ENCODE measurements at places on chromosomes 2 and 18.
A peak's percentile ranks its signal among the peaks of the same experiment; 100 is the strongest.

GRCh38 chr2:28233164-28233676 is 159.4 kb upstream of the FOSL2 start:
- no peak for DNase-seq

- no peak for DNase-seq
Measured at GRCh38 chr2:40734797-40735196, 282.9 kb upstream of the SLC8A1 start.

DNA sequence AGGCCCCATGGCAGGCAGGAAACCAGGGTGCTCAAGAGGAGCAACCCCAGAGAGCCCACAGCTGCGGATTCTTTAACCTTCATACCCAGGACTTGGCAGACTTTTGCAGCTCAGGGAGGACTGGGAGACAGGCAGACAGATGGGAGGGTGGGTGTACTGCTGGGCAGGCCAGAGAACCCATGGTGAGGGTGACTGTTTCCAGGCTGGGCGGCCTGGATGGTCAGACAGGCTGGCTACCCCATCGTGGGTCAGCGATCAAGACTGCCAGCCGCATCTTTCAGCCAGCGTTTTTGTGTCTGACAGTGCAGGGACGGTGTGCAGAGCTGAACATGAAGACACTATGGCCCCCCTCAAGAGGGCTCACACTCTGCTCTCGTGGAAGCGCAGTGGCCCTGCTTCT is 82.2 kb downstream of the MARCO start:
- DNase-seq = no peak

DNA sequence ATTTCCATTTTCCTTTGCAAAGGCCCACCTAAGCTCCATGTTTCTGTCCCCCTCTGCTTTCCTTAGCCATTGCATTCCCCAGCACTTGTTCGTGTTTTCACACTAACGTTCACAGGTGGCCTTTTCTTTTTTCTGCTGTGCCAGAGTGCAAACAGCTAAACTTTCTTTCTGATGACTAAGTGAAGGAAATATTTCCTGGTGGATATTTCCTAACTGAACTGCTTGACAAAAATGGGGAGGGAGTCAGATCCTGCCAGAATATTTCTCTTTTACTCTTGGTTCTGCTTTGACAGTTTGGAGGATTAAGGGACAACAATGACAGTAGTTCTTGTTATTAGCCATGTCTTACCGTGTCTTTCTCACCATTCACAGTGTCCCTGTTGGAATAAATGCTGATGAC is 344.0 kb downstream of the ARHGAP15 start:
- DNase-seq = no peak

- DNase-seq = no peak
Measured at GRCh38 chr2:119821266-119821665, 61.5 kb downstream of the PTPN4 start.

DNA sequence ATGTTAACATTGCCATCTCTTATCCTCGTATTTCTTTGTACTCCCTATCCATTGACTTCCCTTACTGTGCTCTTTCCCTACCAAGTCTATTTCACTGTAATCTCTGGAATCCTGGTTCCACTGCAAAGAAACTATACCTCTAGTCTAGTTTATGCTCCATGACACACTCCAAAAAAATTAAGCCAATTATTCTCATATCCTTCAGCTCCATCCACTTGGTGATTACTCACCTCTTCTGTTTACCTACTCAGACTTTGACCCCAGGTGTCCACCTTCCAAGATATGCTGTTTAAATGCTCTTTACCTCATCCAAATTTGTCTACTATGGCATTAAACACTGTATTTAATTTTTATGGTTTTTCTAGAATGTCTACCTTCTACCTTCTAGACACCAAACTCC is 137.9 kb downstream of the ATAD2B start:
- DNase-seq = no peak

DNA sequence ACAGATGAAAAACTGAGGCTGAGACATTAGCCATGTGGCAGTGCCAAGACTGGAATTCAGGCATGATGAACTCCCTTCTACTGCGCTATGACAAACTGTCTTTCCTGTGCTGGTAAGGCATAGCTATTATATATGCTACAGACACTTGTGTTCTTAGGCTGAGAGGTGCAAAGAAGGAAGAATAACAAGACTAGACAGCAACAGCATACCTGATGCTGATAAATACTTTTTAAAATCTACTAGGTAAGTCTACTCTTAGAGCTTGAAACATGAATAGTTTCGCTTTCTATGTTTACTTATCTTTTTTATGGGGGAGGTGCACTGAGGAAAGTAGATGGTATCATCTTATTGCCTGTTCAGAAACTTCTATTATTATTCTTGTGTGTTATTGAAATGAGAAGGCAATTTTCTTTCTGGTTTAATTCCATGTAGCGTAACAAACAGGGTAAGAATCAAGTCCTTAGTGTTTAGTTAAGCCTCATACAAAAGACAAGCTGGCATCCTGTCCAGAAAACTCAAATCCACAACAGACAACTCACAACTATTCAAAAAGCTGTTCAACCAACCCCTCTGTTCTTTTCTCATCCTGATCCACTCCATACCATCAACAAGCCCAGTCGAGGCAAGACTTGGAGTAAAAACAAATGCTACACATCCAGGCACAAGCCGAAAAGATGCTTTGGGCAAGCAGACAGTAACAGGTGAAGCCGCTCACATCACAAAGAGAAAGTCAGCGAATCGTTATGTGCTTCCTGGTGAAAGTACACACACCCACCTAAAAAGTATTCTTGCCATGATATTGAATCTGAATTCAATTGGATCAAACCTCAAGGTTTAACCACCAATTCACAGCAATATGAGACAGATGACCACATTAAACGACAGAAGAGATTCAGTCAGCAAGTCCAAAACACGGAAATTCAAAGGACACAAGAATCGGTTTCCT is 1.5 kb downstream of the TTC32 start:
- DNase-seq = no peak

GRCh38 chr2:211599146-211599545 is 939.5 kb downstream of the ERBB4 start:
- DNase-seq = no peak

DNA sequence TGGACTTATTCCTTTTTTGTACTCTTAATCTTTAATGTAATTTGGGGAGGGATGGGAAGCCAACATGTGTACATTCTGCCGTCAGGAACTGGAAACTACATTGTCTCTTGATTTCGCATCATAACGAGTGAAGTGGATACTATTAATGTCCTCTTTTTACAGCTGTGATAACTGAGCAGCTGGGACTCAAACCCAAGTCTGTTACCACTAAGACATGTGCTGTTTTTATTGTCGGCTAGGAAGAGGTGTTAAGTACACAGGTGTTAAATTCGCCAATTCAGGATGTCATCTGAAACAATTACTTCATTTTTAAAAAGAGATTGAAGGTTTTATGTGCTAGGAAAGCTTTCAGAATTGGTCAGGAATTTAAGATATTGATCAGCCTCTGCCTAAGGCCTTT is 6.9 kb downstream of the GMCL1 start:
- DNase-seq = no peak

DNA sequence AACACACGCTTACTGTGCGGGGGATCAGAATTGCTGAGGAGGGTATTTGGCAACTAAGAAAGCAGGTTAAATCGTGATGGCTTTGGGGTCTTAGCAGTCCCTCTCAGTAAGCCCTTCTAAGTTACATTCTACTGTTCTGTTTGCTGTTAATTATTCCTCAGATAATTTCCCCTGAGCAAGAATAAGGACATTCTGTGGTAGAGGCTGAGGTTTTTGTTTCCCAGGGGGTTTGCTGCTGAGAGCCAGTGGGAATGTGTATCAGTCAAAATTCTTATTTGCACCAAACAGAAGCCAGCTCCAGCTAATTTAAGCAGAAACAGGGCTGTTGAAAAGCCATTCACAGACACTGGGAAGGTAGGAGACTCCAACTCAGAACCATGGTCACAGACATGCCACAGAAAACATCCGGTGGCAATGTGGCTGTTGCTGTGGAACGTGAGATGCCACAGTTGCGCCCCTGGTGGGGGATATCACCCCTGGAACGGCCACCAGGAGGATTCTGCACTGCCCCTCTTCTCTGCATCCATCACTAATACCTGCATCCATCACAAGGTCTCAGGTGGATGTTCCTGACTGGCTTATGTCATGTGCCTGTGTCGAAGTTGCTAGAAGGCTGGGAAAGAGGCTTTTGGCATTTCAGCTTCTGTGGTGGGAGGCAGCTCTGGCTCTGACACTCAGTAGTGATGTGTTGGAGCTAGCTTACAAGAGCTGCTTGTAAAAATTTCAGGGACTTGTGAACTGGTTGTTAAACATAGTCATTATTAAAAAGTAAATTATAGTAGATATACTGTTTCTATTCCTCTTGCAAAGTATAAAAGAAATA is 23.2 kb downstream of the SLC4A3 start:
- no peak for DNase-seq

DNA sequence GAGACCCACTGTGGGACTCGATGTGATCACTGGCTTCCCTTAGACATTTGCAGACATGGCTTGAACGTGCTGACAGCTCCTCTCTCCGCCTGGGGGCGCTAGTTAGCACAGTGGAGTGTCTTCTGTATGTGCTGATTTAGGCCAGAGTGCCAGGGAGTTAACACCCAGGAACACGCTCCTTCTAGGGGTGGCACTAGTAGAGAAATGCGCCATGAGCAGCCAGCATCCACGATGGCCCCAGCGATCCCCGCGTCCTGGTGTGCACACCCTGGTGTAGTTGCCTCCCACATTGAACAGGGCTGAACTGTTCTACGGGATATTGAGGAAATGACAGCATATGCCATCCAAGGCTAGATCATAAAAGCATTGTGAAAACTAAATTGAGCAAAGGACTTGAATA is 11.4 kb upstream of the NMUR1 start:
- DNase-seq = no peak

DNA sequence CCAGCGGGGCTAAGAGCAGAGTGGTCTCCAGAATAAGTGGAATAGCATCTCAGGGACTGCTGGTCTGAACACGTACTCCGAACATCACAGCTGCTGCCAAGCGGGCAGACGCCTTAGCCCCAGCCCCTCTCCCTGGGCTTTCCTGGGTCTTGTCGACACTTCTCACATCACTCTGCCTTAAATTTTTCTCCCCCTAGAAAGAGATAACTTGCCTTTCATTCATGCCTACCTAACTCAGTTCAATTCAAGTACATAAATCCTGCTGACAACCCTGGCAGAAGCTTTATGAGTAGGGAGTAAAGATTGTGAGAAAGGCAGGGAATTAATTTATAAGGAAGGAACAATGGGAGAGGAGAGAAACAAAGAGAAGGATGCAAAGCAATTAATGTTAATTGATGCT is 202.9 kb upstream of the TNP1 start:
- no peak for DNase-seq

DNA sequence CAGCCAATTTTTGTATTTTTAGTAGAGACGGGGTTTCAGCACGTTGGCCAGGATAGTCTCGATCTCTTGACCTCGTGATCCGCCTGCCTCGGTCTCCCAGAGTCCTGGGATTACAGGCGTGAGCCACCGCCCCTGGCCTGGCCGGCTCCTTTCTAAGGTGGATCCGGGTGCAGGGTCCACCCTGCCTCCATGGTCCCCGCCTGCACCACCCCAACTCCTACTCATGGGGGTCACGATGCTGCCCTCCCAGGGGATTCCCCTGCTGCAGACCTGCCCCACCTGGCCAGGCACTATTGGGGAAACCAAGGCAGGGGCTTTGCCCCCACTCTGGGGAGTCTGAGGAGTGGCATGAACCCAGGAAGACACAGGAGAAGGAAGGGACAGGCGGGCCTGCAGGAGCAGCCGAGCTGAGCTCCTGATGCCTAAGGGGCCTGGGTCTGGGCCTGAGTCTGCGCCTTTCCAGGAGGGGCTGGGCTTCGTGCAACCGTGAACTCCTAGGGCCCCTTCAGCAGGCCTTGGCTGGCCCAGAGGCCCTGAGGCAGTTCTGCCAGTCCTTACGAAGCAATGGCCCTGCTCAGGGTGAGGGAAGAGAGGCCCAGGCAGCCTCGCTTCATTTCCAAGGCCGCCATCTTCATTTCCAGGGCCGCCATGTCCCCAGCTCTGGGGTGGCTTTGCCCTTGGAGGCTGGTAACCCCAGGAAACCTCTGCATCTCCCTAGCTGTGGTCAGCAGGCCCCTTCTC is 67.2 kb upstream of the SMAD7 start:
- DNase-seq = peak; percentile 72

- no peak for DNase-seq
Measured at GRCh38 chr2:207284556-207285472, 119.1 kb upstream of the KLF7 start.

GRCh38 chr2:129903586-129904425 is 75.7 kb upstream of the RAB6C start:
- peak; percentile 58 for DNase-seq

- peak; percentile 87 for DNase-seq
Measured at GRCh38 chr2:239316562-239317465, 84.0 kb downstream of the HDAC4 start.

GRCh38 chr2:150471813-150472510 is 15.5 kb downstream of the RND3 start:
- no peak for DNase-seq

DNA sequence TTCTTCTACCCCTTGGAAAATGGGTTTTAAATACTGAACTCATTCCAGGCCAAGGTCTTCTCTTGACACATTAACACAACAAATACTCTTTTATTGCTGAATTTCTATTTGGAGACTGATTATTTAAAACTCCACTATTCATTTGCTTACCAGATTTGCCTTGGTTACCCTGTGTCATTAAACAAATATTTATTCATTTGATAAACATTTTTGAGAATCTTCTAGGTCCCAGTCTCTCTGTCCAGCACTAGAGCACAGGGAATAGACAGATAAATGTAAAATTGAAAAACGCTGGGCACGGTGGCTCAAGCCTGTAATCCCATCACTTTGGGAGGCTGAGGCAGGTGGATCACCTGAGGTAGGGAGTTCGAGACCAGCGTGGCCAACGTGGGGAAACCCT is 9.8 kb upstream of the MRO start:
- DNase-seq = no peak

GRCh38 chr2:116809109-116809508 is 1005.4 kb upstream of the DDX18 start:
- DNase-seq = no peak

- peak; percentile 84 for DNase-seq
Measured at GRCh38 chr2:190835303-190835930, 45.2 kb upstream of the GLS start.

DNA sequence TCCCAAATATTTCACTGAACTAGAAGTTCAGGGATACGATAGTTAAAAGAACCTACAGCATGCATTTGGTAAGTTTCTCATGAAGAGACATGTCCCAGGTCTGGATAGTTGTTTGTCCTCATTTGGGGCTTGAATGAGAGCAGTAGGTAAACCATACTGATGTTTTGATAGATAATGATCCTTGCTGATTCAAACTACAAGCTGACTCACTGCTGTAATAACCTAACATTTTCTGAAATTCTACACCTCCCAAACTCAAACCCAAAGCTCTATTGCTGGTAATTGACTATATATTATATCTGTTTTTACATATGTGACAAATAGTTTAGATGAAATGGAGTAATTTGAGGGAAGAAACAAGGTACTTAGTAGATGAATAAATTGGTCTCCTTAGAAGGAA is 154.1 kb upstream of the BOD1L2 start:
- DNase-seq = no peak

- no peak for DNase-seq
Measured at GRCh38 chr2:122816803-122817202, 1061.4 kb downstream of the TSN start.

GRCh38 chr2:62314291-62314690 is 118.4 kb downstream of the B3GNT2 start:
- DNase-seq = no peak
